Lower lobe of right lung (tissue), 2 donors: ENCODE measurements at places on chromosomes 1 and 21.

DNA sequence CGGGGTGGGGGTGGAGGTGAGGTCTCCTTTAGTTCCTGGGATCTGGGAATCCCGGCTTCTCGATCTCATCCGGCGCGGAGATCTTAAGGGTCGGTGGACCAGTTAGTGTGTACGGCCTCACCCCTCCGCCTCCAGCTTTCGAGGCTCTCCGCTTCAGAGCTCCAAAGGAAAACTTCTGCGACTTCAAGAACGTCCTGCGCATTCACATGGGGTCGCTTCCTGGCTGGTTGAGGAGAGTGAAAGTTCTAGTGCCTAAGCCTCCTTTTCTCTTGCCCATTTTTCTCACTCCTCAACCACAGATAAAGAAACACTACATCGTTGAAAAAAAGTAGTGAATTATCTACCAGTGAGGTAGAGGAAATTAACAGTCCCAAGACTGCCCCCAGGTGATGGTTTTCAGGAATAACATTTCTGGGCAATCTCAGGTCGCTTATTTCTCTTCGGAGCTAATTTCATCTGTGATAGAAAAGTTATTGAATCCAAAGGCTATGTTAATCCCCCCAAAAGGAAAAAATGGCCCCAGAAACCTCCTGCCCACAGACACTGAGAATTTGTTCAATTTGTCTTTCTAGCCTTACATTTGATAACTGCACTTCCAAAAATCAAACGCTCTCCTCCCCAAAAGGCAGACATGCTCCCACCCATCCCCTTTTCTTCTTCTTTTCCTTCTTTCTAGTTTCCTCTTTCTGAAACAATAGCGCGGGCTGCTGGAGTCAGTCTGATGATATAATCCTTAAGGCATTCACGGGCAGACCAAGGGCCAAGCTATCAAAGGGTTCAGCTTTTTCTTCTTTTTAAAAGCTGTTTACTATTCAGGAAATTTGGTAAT is 20.6 kb upstream of the TBX15 start:
- no peak for DNase-seq

GRCh38 chr1:79662596-79662995 is 656.1 kb upstream of the ADGRL4 start:
- no peak for DNase-seq

GRCh38 chr1:13513063-13513894 is 524 bp downstream of the LRRC38 start:
- no peak for DNase-seq

- DNase-seq, result no peak
These were observed 60.0 kb upstream of the ROR1 start for GRCh38 chr1:63713627-63714481.

DNA sequence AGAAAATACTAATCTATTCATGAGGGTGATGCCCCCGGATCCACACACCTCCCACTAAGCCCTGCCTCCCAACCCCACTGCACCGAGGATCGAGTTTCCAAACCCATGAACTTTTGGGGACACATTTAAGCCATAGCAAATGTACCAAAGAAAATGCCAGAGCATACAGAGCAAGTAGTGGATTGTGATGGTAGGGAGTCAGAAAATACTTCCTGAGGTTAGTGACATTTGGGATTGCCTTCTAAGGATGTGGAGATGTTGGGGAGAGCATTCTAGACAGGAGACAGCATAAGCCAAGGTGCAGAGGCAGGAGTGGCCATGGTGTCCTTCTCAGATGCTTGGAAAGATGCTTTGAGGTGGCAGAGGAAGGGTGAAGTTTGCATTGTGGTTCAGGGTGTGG is 32.2 kb downstream of the ANGEL2 start:
- DNase-seq, result no peak

DNA sequence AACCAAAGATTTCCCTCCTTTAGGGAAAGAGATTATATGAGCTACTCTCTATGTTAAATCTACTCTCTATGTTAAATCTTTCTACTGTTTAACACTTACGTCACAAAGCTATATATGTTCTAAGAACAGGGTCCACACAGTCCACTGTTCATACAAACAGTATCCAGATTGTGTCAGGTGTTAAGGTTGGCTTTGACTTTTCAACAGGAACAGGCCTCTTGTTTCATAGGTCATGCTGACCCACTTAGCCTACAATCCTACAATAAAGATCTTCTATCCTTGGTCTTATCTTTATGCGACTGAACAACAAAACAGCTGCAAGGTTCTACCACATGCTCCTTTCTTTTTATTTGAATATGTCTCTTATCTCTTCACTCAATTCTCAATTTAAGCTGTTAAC is 134.9 kb downstream of the LTN1 start:
- DNase-seq, result no peak

GRCh38 chr1:116373431-116374352 is 648 bp downstream of the ATP1A1 start:
- DNase-seq, result peak; percentile 87

DNA sequence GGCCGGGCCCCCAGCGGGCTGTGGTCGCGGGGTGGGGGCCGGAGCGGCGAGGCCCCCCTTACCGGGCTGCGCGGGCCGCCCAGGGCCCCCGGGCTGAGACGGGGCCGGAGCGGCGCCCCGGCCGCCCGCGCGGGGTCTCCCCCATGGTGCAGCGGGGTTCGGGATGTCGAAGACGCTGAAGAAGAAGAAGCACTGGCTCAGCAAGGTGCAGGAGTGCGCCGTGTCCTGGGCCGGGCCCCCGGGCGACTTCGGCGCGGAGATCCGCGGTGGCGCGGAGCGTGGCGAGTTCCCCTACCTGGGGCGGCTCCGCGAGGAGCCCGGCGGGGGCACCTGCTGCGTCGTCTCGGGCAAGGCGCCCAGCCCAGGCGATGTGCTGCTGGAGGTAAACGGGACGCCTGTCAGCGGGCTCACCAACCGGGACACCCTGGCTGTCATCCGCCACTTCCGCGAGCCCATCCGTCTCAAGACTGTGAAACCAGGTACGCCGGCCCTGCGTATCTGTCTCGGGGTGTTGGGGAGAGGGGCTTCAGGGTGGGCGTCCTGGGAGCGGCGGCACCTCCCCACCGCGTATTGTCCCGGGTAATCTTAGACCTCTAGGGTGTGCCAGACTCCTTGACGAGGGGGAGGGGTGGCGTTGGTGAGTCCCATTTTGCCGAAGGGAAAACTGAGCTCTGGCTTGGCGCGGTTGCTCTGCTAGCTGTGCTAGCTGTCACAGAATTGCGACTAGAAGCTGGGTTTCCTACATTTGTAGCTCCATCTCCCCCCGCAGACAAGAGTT is 745 bp downstream of the MAGI3 start:
- peak; percentile 74 for DNase-seq

GRCh38 chr1:224502459-224503160 is 68.0 kb upstream of the WDR26 start:
- no peak for DNase-seq

GRCh38 chr1:224733027-224733911 is 117.2 kb downstream of the CNIH3 start:
- DNase-seq, result no peak

DNA sequence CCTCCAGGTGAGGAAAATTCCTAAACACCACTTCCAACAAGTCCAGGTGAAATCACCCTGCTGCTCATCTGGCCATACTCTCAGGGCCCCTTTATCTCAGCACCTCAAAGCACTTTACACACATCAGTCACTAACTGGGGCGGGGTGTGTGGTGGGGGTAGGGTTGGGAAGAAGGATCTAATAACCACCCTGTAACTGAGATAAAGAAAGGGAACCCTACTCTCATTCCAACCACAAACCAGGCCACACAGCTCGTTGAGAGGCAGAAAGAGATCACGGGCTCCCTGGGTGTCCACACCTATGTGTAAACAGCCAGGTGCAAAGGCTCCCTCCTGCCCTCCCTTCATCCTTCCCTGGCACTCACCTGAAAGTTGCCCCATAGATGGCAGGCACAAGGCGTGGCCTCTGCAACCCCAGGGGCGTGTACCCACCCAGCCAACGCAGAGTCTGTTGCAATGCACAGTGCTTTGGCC is 20.4 kb downstream of the GPR161 start:
- peak; percentile 60 for DNase-seq
